ENCODE measurements at places on chromosomes 3 and 15.

DNA sequence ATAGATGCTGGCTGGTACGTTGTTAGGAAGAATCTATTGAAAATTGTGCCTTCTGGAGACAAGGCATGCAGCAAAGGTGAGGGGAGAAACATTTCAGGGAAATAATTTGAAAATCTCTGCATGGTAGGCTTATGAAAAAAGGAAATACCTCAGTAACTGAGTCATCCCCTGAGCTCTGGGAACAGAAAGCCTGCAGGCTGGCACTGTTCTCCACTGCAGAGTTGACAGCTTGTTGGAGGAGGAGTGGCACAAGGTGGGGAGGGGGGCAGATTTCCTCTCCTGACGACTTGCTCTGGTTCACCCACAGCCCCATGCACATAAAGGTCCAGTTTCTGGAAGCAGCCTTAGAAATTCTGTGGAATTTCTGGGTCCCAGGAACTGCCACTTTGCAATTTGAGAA is 179.4 kb downstream of the ABHD5 start:
- no peak for DNase-seq

DNA sequence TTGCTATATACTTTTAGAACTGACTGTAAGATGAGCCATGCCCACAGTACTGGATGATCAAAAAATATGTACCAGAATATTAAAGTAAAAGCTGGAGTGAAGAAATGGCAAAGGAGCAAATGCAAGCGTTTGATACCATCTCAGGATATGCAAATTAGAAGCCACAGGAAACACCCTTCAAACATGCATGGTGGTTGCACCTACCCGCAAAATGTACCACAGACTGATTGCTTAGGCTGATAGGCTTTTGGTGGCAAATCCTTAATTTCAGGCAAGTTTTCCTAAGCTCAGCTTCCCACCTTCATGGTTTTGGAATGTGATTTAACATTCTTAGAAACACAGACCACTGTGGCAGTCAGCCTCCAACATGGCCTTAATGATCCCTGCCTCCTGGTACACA is 149.0 kb downstream of the PDZRN3 start:
- DNase-seq: no peak

DNA sequence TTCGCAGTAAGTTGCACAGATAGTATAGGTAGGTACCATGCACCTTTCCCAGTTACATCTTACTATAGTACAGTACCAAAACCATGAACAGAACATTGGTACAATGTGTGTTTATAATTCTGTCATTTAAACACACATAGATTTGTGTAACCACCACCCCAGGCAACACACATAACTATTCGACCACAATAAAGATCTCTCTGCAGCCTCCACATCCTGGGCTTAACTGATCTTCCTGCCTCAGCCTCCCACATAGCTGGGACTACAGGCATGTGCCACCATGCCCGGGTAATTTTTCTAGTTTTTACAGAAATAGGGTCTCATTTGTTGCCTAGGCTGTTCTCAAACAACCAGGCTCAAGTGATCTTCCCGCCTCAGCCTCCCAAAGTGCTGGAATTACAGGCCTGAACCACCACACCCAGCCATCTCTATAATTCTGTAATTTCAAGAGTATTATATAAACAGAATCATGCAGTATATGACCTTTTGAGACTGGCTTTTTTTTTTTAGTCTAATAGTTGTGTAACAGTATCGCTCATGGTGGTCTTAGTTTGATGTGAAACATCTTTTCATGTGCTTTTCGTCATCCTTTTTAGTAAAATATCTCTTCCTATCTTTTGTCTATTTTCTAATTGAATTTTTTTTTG is 13.3 kb upstream of the TMF1 start:
- no peak for DNase-seq

DNA sequence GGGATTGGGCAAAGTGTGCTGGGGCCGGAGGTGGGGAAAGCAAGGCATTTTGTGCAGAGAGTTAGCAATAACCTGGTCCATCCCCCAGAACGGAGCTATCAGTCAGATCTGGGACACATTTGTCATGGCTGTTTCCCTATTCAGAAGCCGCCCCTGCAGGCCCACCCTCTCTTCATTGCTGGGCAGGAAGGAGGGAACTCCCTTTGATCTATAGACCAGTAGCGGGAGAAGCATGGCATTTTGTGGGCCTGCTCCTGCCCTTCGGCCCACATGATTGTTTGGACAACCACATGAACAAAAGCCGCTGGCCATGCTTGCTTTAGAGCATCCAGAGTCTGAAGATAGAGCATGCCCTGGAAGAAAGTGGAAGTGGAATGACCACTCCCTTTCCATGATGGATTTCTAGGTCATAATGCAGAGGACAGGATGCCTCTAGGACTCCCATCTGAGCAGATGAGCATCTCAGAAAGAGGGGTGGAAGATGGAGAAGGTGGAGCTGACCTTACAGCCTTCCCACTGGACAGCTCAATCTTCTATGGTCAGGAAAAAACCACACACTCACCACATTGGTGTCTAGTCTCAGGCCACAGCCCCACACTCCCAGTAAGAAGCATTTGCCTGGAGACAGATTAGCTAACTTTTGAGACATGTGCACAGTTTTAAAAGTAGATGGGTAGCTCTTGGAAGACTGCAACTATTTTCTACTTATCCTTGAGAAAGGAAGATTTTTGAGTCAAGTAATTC is 11.9 kb upstream of the LRTM1 start:
- DNase-seq: no peak

- no peak for DNase-seq
Observed at GRCh38 chr3:8768364-8769087, 887 bp downstream of the OXTR start.

Measured in activated naive CD4-positive, alpha-beta T cell treated with anti-CD3 and anti-CD28 coated beads, Interleukin-2, amount 50 U/mL, for 72 hours (primary cell).